HCEC 1CT (cell line): ENCODE measurements at places on chromosomes 6 and 20.

- DNase-seq = no peak
Measured at GRCh38 chr6:14693301-14694192, 552.3 kb upstream of the JARID2 start.

- peak; percentile 47 for DNase-seq
Measured at GRCh38 chr6:37051138-37052026, 45.9 kb downstream of the FGD2 start.

- DNase-seq = no peak
Measured at GRCh38 chr6:11224966-11225463, 7.5 kb downstream of the NEDD9 start.

GRCh38 chr6:149425754-149426153 is 25.7 kb downstream of the SUMO4 start:
- no peak for DNase-seq

DNA sequence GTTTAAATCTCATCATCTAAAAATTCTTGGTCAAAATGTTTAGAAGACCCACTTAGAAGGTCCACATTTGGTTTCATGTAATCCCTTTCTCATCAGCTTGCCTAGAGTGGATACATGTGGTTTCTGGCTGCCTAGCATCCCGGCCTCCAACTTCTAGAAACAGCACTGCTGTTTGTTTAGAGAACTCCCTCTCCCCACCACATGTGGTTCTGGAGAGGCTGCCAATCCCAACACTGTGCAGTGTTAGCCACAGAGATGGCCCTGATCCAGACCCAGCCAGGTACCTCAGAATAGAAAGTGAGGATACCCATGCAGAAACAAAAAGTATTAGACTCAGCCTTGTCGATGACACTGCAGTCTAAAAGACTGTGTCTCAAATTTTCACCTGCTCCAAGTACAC is 241.8 kb downstream of the BCKDHB start:
- no peak for DNase-seq

- no peak for DNase-seq
Measured at GRCh38 chr6:33373960-33374910, 17.4 kb upstream of the KIFC1 start.

DNA sequence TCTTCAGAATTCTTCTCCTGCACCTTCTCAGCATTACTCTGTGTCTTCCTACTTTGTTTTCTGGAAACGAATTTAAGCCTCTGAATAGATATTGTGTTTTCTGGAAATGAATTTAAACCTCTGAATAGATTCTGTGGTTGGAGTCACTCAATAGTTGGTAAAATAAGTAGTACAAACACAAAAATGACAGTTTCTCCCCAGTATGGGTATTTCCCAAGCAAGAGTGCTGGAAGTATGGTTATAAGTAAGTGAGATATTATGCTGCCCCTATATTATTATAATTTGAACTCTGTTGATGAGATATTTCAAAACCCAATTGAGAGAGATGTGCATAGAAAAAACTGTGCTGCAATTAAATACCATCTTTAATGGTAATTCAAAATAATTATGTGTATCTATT is 94.9 kb downstream of the TINAG start:
- DNase-seq = no peak

DNA sequence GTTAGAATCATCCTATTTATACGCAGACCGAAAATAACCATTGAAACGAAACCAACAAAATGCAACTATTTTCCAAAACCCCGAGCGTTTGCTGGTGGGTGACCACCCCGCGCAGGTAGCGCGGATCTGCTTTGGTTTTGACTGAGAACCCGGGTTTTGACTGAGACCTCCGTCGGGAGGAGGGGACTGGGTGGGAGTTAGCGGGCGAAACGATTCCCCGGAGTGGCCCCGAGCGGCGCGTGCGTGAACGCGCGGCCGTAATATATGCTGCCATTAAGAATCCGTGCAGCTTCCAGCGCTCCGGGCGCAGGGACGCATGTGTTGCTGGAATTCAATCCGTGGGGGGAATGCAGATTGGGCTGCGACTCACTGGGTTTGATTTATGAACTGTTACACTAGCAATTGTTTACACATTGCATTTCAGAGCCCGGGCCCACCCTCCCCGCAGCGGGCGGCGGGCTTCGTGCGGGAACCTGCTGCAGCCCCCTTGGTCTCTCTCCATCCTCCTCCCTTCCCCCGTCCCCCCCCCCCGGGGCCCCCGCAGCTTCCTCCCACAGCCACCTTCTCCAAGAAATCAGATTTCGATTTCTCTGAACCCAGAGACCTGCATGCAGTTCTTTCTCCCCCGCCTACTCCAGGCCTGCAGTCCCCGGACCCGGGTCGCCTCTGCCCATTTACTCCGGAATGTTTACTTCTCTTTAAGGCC is 9.9 kb downstream of the NRN1 start:
- DNase-seq = peak; percentile 33

DNA sequence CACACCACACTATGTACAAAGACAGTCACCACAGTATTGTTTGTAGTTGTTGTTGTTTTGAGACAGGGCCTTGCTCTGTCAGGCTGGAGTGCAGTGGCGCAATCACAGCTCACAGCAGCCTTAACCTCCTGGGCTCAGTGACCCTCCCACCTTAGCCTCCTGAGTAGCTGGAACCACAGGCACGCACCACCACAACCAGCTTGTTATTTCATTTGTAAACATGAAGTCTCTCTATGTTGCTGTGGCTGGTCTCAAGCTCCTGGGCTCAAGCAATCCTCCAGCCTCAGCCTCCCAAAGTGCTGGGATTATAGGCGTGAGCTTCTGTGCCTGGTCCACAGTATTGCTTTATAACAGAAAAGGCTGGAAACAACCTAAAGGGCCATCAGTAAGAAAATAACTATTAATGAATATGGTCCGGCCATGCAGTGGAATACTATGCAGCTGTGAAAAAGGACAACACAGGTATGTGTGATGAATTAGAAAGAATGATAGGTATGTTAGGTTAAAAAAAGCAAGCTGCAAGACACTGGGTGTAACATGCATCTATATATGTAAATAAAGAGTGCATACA is 30.0 kb upstream of the PTGIS start:
- no peak for DNase-seq

- peak; percentile 93 for DNase-seq
Measured at GRCh38 chr6:131966443-131966842, 15.3 kb upstream of the CCN2 start.

- DNase-seq = no peak
Measured at GRCh38 chr20:50323209-50323608, 132.6 kb downstream of the CEBPB start.

DNA sequence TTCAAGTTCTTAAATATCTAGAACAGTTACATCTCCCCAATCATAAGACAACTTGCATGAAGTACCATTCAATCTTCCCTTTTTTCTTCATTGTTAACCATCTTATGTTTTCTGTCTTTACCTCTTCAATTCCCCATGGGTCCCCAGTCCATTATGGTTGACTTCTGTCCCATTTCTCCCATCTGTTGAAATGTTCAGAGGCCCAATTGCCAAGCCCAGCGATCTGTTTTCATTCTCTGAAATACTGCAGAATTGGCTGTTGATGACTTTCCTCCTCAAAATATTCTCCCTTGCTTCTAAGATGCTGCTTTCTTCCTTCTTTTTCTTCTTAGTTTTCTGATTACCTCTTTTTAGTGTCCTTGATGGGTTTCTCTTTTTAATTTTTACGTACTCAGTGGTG is 26.0 kb downstream of the DSTN start:
- DNase-seq = no peak

DNA sequence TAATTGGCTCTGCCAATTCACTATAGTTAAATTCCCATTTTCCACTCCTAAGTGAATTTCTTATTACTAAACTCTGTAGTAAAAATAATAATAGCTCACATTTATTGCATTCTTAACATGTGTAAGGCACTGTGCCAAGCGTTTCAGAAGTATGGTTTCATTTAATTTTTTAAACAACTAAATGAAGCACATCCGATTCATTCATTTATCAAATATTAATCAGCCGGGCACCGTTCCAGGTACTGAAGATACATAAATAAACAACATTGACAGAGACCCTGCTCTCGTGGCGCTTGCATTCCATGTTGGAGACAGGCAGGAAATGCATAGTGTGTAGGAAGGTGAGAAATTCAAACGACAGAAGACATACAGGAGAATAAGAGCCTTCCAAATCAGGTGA is 423.2 kb upstream of the JARID2 start:
- no peak for DNase-seq

GRCh38 chr6:170152989-170153388 is 137.9 kb downstream of the DLL1 start:
- no peak for DNase-seq

DNA sequence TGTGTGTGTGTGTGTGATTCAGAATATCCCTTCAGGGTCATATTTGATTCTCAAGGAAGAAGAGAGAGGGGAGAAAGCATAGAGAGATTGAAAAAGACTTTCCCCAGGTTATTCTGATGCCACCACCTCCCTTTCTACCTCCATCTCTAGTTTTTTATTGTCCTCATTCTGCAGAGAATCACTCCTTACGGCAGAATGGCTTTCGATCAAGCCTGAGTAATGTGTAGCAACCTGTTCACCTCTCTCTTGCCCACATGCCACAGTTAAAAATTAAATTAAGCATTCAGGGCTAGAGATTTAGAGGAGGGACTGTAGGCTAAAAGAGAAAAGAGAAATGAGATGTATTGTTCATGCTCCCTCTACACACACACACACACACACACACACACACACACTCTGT is 18.1 kb downstream of the KLHL32 start:
- no peak for DNase-seq

DNA sequence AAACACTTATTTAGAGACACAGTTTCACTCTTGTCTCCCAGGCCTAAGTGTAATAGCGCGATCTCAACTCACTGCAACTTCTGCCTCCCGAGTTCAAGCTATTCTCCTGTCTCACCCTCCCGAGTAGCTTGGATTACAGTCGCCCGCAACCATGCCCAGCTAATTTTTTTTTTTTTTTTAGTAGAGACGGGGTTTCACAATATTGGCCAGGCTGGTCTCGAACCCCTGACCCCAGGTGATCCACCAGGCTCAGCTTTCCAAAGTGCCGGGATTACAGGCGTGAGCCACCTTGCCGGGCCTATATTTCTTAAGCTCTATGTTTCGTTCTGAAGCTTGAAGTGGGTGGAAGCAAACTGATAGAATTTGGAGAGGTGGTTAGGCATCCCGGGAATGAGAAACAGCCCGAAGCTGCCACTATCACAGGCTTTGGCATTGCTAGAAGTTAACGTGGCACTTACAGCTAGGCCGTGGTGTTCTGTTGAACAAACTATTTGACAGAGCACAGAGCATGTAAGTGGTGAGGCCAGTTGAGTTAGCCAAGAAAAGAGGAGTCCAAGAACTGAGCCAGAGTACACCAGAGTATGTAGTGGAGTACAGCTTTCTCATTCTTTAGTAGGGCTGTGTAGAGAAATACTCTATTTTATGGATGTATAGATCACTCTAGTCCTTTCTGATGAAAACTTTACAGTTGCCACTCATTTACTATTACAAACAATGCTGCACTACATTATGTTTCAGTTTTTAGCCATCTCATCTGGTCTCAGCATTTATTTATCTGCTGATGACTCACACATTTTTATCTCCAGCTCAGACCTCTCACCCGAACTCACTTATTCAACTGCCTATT is 62.0 kb upstream of the HFE start:
- peak; percentile 86 for DNase-seq

- peak; percentile 45 for DNase-seq
Measured at GRCh38 chr6:113381959-113382358, 475.2 kb upstream of the MARCKS start.

DNA sequence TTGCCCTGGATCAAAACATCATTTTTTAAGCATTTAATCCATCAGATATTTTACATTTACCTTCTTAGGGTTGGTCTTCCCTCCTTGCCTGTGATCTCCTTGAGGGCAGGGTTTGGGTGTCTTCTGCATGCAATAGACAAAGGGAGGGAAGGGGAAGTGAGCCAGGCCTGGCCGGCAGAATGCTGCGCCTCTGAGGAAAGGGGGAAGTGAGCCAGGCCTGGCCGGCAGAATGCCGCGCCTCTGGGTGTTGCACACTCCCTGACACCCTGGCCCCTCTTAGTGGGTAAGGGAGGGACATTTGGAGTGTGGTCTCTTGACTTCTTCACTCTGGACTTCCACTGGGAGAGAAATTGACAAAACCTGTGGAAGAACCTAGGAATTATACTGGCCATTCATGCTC is 12.4 kb downstream of the PSMF1 start:
- DNase-seq = no peak

GRCh38 chr6:166560222-166560621 is 26.3 kb downstream of the RAMACL start:
- no peak for DNase-seq

DNA sequence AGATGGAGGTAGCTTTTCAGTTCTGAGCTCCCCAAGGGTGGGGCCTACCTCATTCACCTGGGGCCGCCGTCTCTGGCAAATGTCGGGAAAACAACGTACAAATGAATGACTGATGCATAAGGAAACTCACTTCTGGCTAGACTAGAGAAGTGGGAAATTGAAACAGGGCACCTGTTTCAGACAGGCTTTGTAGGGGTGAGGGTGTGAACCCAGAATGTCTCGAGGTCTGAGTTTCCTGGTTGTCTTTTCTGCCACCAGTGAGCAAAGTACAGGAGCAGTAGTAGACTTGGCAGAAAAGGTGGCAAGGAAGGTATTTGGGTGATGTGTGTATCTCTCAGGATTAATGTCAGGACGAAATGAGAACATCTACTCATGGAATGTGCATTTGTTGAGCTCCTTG is 308.5 kb downstream of the CLIC5 start:
- no peak for DNase-seq

DNA sequence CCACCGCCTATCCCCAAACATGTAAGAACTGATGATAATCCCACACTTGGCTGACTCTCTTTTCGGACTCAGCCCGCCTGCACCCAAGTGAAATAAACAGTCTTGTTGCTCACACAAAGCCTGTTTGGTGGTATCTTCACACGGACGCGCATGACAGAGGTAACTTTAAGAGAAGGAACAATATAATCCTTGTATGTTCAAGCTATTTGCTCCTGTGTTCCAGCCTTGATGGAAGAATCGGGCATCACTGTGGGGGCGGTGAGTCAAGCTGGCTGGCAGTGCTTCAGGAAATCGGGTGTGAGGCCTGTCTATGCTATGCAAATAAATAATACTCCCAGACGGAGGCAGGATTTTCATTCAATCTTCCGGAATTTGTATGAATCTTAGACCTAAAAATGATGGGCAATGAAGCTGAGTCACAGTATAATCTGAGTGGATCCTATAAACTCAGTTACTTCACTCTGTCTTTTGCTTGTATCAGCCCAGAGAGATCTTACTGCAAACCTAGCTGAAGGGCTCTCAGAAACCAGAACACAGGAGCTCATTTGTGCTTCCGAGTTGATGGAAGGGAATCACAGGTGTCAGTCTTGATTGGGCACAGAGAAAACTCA is 45.2 kb upstream of the NT5E start:
- peak; percentile 97 for DNase-seq

DNA sequence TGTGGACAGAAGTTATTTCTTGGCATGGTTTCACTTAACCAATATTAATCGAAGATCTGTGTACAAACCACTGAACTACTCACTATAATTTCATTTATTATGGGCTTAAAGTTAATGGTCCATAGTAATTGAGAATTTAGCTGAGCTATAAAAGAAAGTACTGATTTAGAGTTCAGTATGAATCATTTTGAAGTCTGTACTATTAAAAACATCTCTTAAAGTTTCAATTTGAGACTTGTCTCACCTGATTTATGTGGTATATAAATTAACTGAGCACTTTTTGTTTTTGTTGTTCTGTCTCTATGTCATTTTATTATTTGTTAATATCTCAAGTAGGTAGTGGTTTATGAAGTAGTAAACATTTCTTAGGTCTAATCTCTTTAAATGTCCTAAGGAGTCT is 24.9 kb downstream of the KPNA5 start:
- no peak for DNase-seq

- DNase-seq = no peak
Measured at GRCh38 chr6:210104-210456, 82.2 kb upstream of the DUSP22 start.
